ENCODE measurements at places on chromosomes 7 and 10. TPM values are rescaled to one million over a fixed set of nuclear protein-coding genes. Genes with fewer than 3 reads are reported as not detected.

THAP5 gene
- total RNA-seq: 14.9 TPM

C7orf25 gene
- total RNA-seq: 7.4 TPM

PHYHIPL gene
- total RNA-seq: 1.3 TPM

FAM25G gene
- total RNA-seq: not detected

NDUFB2 gene
- total RNA-seq: 60.4 TPM

HMX2 gene
- total RNA-seq: not detected

MORN4 gene
- 2.5 TPM for total RNA-seq

COBL gene
- total RNA-seq: 5.8 TPM

TMEM130 gene
- total RNA-seq: not detected

- DNase-seq: no peak
Observed at GRCh38 chr7:136652635-136653370, 215.6 kb upstream of the CHRM2 start.

DNA sequence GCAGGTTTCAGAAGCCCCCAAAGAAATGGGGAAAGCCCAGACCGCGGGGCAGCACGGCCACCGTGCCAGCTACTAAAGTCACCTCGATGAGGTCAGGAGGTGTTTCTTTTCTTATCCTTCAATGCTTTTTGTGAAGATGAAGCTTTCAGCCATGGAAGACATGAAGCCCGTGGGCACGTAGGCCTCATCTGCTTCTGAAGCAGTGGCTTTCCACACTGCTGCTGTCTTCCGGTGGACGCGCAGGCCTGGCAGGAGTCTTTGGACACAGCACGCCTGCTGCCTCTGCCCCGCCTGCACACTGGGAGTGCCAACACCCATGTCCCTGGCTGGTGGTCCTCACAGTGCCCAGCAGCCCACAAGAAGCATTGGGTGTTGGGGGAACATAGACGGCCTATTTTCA, 185.5 kb downstream of the EBF3 start:
- DNase-seq: no peak

DNA sequence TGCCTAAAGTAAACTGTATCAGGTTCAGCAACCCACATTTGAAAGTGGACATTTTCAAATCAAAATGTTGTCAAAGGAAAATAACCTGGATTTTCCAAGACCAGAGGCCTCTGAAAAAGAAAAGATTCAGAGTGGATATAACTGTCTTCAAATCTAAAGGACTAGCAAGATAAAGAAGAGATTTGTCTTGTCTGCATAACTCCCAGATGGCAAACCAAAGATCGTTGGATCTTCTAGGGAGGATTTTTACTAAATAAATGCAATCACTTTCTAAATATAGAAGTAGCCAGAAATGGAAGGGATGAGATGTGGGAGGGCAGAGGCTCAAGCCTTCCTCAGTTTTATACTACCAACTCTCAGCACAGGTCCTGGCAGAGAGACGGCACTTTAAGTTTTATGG, 39.0 kb downstream of the CABCOCO1 start:
- no peak for DNase-seq

GRCh38 chr7:106731646-106732444, 70.9 kb upstream of the CCDC71L start:
- no peak for DNase-seq

DNA sequence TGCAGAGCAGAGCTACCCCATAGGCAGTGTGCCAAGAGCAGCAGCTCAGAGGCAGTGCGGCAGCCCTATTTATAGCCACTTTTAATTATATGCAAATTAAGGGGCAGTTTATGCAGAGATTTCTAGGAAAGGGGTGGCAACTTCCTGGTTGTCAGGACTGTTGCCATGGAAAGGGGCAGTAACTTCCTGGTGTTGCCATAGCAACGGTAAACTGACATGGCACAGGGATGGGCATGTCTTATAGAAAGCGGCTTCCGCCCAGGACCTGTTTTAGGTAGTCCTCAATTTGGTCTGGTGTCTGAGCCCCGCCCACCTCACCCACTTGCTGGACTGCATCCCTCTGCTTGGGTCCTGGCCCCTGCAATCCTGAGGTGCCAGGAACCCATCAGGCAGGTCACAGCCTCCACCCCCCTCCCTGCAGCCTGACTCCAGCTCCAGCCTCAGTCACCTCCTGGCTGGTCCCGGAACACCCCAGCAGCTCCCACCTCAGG, 115.8 kb downstream of the TMEM130 start:
- DNase-seq: no peak

- DNase-seq: no peak
Observed at GRCh38 chr10:121616291-121616690, 18.0 kb upstream of the FGFR2 start.

GRCh38 chr7:83947260-83947659, 247.3 kb downstream of the SEMA3A start:
- no peak for DNase-seq

- DNase-seq: no peak
Observed at GRCh38 chr10:94428766-94429707, 26.7 kb downstream of the TBC1D12 start.

DNA sequence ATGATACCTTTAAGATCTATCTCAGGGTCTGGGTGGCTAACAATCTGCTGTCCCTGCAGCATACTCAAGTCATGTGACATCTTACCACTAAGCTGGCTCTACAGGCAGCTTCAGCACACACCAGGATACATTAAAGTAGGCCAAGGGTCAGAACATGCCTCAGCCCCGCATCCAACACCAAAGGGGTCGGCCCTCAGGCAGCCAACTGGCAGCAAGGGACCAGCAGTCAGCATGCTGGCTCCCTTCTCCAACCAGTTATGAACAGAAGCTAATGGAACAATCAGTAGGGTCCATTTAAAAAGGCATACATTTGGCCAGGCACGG, 37.1 kb downstream of the FAM53B start:
- no peak for DNase-seq

GRCh38 chr10:75034714-75035258, 76.7 kb upstream of the SAMD8 start:
- DNase-seq: no peak

DNA sequence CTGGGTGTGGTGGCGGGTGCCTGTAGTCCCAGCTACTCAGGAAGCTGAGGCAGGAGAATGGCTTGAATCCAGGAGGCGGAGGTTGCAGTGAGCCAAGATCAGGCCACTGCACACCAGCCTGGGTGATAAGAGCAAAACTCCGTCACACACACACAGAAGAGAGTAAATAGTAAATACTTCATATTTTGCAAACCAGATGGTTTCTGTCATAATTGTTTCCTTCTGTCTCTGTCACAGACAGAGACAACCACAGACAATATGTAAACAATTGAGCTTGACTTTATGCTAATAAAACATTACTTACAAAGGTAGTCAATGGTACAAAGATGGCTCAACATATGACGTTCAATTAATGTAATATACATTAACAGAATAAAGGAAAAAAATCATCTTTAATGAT, 83.7 kb downstream of the JMJD1C start:
- DNase-seq: no peak

GRCh38 chr7:44893710-44894234, 8.4 kb upstream of the PURB start:
- DNase-seq: no peak

All from liver (tissue), 10 donors.